ENCODE measurements at places on chromosomes 5 and 9. TPM values are rescaled to one million over a fixed set of nuclear protein-coding genes. Genes with fewer than 3 reads are reported as not detected.

DNA sequence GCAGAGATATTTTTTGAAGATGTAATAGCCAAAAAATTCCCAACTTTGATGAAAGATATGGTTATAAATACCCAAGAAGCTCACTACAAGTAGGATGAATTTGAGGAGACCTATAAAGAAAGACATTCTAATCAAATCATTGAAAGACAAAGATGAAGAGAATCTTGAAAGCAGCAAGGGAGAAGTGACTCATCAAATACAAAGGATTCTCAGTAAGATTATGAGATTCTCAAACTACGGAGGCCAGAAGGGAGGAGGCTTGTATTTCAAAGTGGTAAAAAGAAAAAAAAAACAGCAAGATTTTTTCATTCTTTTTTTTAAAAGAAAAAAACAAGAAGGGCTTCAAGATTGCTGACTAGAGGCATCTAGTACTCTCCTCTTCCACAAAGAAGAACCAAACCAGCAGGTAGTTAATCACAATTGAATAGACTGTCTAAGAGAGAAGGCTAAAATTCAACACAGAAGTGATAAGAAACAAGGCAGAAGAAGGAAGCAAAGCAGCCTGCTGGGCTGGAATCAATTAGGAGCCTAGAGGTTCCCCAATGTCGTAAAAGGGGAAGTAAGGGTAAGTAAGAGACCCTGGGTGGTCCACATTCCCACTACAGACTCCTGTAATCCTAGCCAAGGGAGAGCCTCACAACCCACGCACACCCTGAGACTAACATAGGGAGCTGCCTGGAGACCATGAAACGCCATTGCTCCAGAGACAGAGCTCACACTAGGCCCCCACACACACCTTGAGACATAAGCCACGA, 59.1 kb upstream of the NIPAL4 start:
- no peak for DNase-seq

GRCh38 chr5:160171666-160172065, 52.4 kb upstream of the PWWP2A start:
- no peak for DNase-seq

GRCh38 chr9:212297-212696, 2.4 kb upstream of the DOCK8 start:
- DNase-seq = no peak

DNA sequence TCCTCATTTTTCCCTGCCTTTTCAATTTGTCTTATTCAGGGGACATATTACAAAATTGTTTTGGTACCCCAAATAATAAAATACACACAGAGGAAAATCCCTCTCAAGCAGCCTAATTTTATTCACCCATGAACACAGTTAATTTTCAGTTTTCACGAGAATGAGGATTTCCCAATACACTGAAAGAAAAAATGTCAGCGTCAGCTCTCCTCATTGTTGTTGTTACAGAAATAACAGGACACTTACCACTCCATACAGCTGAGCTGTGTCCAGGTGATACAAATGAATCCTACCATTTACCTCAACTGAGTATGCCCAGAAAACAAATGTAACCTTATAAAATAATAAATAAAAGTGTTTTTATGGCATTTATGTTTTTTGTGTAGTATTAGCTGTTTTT, 144.6 kb upstream of the PCA3 start:
- no peak for DNase-seq

DNA sequence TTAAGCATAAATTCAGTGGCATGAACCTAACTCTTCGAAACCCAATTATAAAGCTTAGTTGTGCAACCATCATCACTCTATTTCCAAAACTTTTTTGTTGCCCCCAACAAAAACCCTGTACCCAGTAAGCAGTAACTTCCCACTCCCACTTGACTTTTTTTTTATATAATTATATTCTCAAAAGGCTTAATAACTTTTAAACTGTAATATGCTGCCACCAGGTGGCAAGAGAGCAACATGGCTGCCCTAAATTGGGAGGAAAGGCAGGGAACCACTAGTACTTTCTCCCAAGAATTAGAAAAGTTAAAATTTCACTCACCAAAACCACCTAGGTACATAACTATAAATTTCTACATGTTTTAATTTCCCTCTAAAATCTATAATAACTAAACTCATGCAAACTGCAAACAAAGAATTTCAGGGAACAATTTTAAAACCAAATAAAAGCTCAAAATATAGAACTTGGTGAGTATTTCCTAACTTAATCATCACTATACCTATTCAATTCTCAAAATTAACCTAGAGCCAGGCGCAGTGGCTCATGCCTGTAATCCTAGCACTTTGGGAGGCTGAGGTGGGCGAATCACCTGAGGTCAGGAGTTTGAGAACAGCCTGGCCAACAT, 50.2 kb upstream of the RNF38 start:
- DNase-seq = peak; percentile 18

The CNTFR gene
- polyA plus RNA-seq = not detected
